NCI-H1694 treated with DMSO at 0.1 percent for 48 hours (cell line): ENCODE measurements at places on chromosomes 13 and 19.

GRCh38 chr13:27053210-27053884 is 118.3 kb downstream of the USP12 start:
- no peak for DNase-seq

DNA sequence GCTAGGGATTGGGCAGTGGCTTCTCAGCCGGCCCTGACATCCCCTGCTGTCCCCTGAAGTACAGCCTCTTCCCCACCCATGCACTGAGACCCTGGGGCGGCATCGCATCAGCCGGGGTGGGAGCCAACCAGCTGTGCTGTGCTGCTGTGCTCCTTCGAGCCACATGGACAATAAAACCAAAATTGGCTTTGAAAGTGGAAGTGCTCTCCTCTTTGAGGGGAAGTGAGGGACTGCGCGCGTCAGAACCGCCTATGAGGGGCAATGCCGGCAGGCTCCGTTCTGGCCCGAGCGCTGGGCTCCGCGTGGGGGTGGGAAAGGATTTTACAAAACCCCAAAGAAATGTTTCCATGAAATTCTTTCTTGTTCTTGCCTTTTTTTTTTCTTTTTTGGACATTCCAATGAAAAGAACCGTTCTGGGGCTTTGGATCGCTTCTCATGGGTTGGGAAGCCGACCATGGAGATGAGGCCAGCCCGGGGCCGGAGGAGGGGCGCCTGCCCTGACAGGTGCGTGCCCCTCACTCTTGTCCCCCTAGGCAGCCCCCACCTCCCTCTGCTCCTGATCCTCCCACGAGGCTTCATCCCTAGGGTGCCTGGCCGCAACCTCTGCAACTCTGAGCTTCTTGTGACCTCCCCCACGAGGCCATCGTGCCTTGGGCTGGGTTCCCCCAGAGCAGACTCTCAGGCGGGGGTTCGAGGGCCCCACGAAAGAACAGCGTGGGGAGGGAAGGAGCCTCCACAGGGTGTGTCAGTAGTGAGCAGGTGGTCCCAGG is 22.6 kb downstream of the KLHL26 start:
- DNase-seq = no peak

- DNase-seq = no peak
These were observed 645 bp downstream of the GRIN3B start for GRCh38 chr19:1000591-1001537.

DNA sequence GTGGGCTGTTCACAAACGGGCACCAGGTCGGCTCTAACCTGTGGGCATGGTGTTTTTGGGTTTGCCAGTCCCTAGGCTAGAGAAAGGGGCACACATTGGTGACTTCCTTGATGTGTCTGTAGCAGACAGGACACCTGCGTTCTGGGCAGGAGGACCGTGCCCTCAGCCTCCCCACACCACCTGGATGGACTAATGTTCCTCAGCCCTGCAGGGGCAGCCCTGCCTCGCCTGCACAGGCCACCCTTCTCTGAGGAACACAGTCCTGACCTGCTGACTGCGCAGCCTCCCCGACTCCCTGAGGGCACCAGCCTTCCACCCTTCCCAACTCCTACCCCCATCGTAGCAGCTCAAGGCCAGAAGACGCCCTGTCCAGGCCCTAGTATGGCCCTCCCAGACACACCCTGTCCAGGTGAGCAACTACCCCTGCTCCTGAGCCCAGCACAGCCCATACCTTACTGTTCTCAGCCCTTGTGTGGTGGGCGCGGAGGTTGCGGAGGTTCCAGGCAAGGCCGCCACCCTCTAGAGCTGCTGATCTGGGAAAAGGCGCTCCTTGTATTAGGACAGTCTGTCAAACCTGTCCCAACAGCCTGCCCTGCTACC is 55.7 kb downstream of the GGACT start:
- DNase-seq = no peak

DNA sequence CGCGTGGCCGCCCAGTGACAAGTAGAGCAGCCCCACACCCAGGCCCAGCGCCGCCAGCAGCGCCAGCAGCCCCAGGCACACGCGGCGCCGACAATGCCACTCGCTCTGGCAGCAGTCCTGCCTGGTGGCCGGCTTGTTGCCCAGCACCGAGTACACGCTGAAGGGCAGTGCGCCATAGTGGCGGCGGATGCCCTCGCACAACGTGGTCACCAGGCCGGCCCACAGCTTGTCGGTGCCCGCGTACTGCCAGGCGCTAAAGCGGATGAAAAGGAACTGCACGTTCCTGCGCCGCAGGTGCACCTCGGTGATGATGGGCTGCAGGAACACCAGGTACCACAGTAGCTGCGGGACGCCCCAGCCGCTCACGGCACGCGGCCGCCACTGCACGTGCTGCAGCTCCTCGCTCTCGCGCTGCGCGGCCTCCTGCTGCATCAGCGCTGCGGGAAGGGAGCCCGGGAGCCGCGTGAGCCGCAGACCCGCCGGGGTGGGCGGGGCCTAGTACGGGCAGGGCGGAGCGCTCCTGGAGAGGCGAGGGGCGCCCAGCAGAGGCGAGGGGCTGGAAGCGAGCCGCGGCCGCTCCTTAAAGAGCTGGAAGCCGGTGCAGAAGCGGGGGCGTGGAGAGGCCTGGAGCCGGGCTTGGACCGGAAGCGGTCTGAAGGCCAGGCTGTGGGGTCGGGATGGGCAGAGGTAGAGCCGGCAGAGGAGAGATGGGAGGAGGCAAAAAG is 7.3 kb downstream of the NKPD1 start:
- DNase-seq = no peak

DNA sequence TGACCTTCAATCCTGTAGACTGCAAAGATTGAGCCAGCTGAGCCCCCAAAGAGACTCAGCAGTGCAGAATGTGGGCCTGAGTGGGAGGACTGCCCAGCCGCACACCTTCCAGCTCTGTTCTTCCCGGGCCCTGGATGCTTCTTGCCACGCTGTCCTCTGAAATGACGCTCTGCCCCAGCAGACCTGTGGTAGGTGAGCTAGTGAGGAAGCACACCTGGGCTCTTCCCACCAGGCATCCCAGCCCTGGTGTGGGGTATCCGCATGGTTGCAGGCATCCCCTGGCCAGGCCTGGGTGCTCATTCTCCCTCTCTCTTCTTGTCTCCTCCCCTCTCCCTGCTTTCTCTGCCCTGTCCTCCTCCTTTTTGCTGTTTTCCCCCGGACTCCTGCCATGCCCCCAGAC is 9.8 kb upstream of the MZF1 start:
- DNase-seq = no peak

DNA sequence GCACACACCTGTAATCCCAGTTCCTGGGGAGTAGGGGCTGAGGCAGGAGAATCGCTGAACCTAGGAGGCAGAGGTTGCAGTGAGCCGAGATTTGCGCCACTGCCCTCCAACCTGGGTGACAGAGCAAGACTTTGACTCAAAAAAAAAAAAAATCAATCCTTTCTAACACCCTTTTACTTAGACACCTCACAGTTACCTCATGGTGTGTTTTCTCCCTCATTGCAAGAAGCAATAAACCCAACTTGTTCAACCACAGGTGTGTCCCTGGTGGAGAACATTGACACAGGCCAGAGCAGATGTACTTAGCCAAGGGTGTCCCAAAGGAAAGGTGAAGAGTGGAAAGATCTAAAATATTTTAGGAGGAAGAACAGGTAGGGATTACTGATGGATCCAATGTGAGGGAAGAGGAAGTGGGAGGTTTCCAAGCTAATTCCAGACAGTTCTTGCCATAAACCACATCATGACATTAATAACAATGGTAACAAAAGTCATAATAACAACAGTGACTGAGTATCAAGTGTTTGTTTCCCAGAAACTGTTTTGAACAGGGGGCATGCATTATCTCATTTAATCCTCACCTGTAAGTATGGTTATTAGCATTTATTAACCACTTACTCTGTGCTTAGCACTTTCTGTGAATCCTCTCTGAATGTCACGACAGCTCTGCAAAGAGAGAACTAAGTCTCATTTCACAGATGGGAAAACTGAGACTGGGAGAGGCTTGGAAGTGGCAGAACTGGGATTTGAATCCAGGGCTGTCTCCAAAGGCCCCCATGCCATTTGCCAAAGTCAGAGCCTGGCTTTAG is 3.1 kb upstream of the LYPD3 start:
- DNase-seq = no peak

GRCh38 chr19:16191216-16191908 is 6.2 kb downstream of the FAM32A start:
- DNase-seq = no peak
